Pancreas (tissue), 10 donors: ENCODE measurements at places on chromosomes 11 and 22. TPM values are rescaled to one million over a fixed set of nuclear protein-coding genes. Genes with fewer than 3 reads are reported as not detected.

OR8G1 gene
- not detected for total RNA-seq

FXYD2 gene
- 395 TPM for total RNA-seq

BEST1 gene
- 0.51 TPM for total RNA-seq

CDC42EP1 gene
- total RNA-seq, result 96.7 TPM

DNA sequence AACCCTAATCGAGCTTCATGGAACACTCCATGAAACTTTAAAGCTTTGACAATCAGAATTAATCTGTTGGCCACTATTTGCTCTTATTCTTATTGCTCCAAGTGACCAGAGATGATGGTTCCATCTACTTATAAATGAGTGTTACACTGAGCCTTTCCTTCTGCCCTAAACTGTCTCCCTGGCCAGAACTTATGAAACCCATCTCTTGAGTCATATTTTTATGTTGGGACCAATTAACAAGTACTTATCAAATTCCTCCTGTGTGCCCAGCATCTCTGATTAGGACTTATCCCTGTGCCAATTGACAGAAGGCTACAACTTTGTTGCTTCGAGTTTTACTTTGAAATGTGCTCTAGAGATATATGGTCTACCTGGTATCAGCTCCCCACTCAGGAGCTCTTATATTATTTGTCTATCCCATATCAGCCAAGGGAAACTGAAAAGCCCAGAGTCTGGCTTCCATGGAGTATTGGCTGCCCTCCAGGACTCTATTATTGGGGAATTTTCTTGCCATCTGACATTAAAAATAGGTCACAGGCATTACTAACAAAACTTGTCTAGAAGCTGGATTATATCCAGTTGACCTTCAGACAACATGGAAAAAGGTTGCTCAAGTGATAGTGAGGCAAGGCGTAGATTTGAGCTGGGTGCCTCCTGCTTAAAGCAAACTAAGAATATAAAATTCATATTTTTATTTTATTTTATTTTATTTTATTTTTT, 8.8 kb downstream of the KREMEN1 start:
- no peak for DNase-seq

- DNase-seq, result no peak
Measured at GRCh38 chr11:46537537-46538295, 56.1 kb downstream of the AMBRA1 start.

GRCh38 chr11:66142370-66143263, 72.5 kb downstream of the PACS1 start:
- DNase-seq, result no peak

DNA sequence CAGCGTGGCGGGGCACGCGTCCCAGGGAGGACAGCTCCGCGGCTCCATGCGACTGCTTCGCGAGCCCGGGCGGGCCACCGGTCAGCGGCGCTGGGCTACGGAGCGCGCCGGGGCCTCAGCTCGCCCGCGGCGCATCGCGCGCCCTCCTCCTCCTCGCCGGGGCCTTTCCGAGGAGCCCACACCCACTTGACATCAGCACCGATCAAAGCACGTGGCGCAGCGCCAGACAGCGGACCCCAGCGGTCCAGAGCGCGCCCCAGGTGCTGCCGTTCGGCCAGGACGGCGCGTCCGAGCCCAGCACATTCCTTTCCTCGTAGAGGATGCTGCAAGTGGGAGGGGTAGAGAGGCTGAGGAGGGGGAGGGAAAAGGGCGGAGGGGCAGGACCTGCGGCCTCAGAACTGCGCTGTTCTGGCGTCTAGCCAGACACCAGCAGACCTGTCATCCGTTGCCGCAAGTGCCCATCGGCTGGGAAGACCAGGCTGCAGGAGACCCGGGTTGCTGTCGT, 88.6 kb downstream of the PLEKHA7 start:
- no peak for DNase-seq

GRCh38 chr11:7787239-7787638, 9.5 kb downstream of the OR5P2 start:
- no peak for DNase-seq

GRCh38 chr11:34667810-34668582, 47.1 kb downstream of the EHF start:
- no peak for DNase-seq

DNA sequence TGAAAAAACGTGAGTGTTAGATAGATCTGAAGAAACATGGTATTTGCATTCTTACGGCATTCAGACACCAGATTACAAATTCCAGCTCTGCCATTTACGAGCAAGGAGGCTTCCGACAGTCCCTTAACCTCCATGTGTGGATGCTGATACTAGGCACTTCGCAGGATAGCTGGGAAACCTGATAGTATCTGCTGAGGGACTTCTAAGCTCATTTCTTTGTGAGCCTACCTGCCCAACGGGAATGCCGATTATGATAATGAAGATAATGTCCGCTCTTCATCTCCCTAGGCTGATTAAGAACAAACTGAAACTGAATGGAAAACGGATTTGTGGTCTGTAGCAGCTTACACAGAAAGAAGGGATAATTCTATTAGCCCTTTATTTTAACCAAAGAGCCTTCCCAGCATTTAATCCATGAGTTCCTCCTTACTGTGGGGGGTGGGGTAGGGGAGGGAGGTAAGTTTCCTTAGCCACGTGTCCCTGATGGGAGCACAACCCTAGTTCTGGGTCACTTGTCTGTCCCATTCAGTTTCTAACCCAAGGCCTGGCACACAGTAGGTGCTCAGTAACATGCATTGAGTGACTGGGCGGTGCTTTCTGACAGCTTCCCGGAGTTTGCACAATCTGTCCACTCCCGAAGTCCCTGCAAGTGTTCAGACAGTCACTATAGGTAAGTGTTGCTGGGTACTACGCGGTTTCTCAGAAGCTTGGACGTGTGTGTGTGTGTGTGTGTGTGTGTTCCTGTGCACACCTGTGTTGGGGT, 39.2 kb downstream of the CD6 start:
- DNase-seq, result no peak

GRCh38 chr11:131353766-131354165, 16.6 kb upstream of the NTM start:
- no peak for DNase-seq

DNA sequence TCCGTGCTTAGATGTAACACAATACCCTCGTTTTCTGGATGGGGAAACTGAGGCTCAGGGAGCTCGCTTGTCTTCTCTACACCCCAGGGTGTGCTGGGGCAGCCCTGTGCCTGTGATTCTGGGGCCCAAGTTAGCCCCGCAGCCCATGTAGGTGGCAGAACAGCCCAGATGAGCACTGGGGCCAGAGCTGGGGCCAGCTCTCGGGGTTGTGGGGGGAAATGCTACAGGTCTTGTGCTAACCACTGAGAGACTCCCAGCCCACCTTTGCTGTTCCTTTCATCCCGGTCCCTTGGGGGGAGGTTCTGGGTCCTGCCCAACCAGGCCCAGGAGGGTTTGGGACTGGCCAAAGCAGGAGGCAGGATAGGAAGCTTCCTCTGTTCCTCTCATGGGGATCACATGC, 13.5 kb downstream of the MYEOV start:
- DNase-seq, result no peak

- DNase-seq, result no peak
Measured at GRCh38 chr11:101348786-101349185, 219.2 kb upstream of the PGR start.

DNA sequence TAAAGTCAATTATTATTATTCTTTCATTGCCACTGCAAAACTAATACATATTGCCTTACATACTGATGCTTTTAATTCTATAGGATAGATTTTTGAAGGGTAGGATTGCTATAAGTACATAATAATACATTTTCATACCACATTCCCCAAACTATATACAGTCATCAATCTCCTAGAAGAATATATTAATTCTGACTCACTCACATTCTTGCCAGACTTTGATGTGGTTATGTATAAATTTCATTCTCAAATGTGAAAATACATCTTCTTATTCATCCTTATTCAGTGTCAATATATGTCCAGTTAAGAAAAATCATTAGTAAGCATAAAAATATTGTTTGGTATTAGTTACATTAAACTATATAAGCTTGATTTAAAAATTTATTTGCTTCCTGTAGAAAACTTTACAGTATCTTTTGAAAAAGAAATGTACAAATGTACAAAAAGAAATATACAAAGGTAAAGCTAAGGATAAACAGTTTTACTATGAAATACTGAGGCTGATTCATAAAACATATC, 458.8 kb upstream of the CNTN5 start:
- no peak for DNase-seq

- no peak for DNase-seq
Measured at GRCh38 chr11:34208266-34209135, 103.1 kb downstream of the NAT10 start.

GRCh38 chr11:41301023-41301422, 158.4 kb downstream of the LRRC4C start:
- DNase-seq, result no peak

- peak; percentile 65 for DNase-seq
Measured at GRCh38 chr11:131370090-131370751, at the start of gene NTM. Gene NTM, plus strand, starts transcription at chr11:131370615.

- peak; percentile 83 for DNase-seq
Measured at GRCh38 chr11:44564670-44565210, 723 bp upstream of the CD82 start.

DNA sequence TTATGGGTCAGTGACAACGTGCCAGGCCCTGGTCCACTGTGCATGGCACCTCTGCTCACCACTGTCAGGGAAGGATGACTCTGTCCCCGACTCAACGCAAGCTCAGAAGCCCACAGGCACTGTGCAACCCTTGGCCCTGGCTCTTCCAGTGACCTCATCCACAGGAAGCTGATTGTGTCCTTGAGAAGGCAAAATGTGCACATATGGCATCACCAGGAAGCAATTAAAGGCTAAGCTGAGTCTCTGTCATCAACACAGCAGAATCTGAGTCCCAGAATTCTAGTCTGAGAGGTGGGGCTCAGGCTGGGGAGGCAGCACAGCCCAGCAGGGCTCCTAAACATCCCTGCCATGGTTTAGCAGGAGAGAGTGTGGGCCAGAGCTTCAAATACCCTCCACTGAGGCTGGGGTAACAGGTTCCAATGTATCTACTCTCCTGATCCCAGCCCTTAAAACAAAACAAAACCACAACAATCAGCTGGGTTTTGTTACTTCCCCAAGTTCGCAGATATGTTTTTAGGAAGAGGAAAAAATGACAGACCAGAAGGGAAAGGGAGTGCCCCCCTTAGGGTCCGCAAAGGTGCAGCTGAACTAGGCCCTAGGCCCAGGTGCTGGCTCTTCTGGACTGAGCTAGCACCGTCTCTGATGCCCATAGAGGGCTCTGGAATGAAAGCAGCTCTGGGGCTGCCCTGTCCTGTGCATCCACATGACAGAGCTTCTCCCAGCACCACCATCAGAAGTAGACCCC, 33.5 kb upstream of the GNAZ start:
- DNase-seq, result no peak
